ENCODE measurements at places on chromosomes 13 and 19. TPM values are rescaled to one million over a fixed set of nuclear protein-coding genes. Genes with fewer than 3 reads are reported as not detected.

- H3K4me1 ChIP-seq, result no peaks in the 10 kb centered on the region
- DNase-seq, result peak; percentile 85
- H3K27me3 ChIP-seq, result peaks cover 31% of the 10 kb centered on the region
- H3K4me3 ChIP-seq, result no peak overlapping the region
- no peaks in the 10 kb centered on the region for H3K36me3 ChIP-seq
Measured at GRCh38 chr19:9966448-9966847, 30.1 kb upstream of the OLFM2 start.

DNA sequence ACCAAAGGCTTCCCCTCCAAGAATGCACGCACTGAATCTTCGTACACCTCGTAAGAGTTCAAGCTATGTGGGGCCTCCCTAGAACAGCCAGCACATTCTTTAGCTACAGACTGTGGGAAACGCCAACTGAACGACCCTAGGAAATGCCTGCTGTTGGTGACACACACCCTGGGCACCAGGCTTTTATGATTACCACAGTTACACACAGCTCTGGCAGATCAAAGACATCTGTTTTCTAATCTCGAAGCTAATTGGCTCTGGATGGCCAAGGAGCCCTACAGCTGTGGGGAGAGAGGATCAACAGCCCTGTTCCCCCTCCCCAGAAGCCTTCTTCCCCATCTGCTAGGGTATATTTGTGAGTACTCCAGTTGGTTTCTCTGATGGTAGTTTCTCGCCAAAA lies 123.0 kb downstream of the COL4A1 start:
- no peak overlapping the region for H3K4me3 ChIP-seq
- H3K4me1 ChIP-seq, result peaks cover 39% of the 10 kb centered on the region
- H3K36me3 ChIP-seq, result peaks cover 84% of the 10 kb centered on the region
- no peak overlapping the region for H3K27ac ChIP-seq

- H3K4me1 ChIP-seq, result peaks cover 5% of the 10 kb centered on the region
- peaks cover 8% of the 10 kb centered on the region for H3K36me3 ChIP-seq
- DNase-seq, result no peak
- no peaks in the 10 kb centered on the region for H3K27me3 ChIP-seq
Measured at GRCh38 chr13:98565726-98566565, 11.0 kb downstream of the STK24 start.

Gene KCTD12
- total RNA-seq, result 2.6 TPM

Gene TINCR
- total RNA-seq, result 0.93 TPM

GRCh38 chr13:71977028-71977427 lies 110.0 kb upstream of the DACH1 start:
- no peak overlapping the region for H3K4me3 ChIP-seq
- no peaks in the 10 kb centered on the region for H3K4me1 ChIP-seq
- H3K27me3 ChIP-seq, result no peaks in the 10 kb centered on the region

GRCh38 chr19:18737337-18737953 lies 53.7 kb downstream of the COMP start:
- no peak overlapping the region for H3K4me3 ChIP-seq
- H3K4me1 ChIP-seq, result peaks cover 29% of the 10 kb centered on the region
- H3K36me3 ChIP-seq, result no peaks in the 10 kb centered on the region
- no peaks in the 10 kb centered on the region for H3K27me3 ChIP-seq

Gene KLF2
- 1.4 TPM for total RNA-seq

- peaks cover 6% of the 10 kb centered on the region for H3K27me3 ChIP-seq
- H3K36me3 ChIP-seq, result no peaks in the 10 kb centered on the region
- H3K27ac ChIP-seq, result no peak overlapping the region
- no peaks in the 10 kb centered on the region for H3K4me1 ChIP-seq
Measured at GRCh38 chr19:33825556-33825955, 28.9 kb downstream of the KCTD15 start.

Gene PROZ
- total RNA-seq, result 0.45 TPM

DNA sequence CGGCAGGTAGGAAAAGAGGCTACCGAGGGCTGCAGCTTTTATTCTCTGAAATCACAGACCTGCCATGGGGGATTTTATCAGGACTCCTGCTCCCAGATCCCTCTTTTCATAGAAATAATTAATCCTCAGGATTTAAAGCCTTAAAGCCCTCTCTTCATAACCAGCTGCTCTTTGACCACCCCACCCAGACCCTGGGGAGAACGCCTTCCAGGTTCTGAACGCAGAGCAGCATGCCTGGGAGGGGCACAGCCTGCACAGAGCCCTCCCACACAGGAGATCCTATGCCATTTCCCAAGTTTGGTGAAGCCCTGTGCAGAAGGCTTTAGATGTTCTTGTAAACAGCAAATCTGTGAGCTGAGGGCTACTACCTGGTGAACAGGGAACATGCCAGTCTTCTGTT lies 91.1 kb downstream of the STOML3 start:
- DNase-seq, result no peak
- no peaks in the 10 kb centered on the region for H3K36me3 ChIP-seq
- no peak overlapping the region for H3K27ac ChIP-seq
- H3K27me3 ChIP-seq, result peaks cover 18% of the 10 kb centered on the region

Gene POSTN
- total RNA-seq, result 0.66 TPM

DNA sequence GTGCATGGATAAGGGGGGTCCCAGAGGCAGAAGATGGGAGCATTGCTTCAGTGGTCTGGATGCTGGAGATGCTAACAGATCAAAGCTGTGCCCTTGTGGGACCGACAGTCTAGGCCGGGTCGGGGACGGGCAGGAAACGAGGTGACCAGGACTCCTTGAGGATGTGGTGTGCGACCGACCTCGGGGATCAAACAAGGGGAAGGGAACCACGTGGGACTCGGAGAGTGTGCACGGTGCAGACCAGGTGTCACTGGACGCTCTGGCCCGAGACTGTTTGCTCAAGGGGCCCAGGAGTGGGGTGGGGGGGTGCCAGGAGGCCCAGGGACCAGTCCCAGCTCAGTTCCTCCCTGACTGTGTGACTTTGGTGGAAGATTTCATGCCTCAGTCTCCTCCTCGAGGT lies 6.0 kb downstream of the NFIC start:
- no peak overlapping the region for H3K27ac ChIP-seq
- H3K4me3 ChIP-seq, result no peak overlapping the region
- H3K36me3 ChIP-seq, result no peaks in the 10 kb centered on the region
- H3K4me1 ChIP-seq, result no peaks in the 10 kb centered on the region

Measured in endodermal cell (in vitro differentiated cells).